ENCODE measurements at places on chromosomes 12 and 14. TPM values are rescaled to one million over a fixed set of nuclear protein-coding genes. Genes with fewer than 3 reads are reported as not detected.

ART4 gene
- 5.7 TPM for total RNA-seq

CHFR gene
- 50.2 TPM for total RNA-seq

CCDC175 gene
- total RNA-seq = not detected

LAG3 gene
- total RNA-seq = 1.5 TPM

RNASE1 gene
- total RNA-seq = 888 TPM

SERPINA10 gene
- not detected for total RNA-seq

LRRIQ1 gene
- total RNA-seq = 0.67 TPM

OVCH1 gene
- 2.0 TPM for total RNA-seq

IAPP gene
- not detected for total RNA-seq

DNA sequence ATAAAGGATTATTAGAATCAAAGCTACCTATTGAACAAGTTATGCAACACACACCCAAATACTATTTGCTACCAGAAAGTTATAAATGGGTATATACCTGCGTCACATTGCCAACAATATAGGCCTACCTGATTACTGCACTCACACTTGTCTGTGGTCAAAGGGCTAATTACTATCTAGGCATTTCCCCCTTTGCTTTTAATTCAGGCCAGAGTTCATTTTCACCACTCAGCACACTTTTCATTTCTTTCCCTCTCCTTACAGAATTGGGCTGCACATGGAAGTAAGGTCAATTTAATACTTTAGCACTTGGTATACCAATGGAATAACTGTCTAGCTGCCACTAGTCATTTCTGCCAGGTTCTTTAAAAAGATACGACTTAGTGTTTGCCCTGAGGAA lies 1.7 kb downstream of the SOS2 start:
- DNase-seq = no peak

GRCh38 chr12:188910-189621 lies 24.9 kb downstream of the SLC6A12 start:
- peak; percentile 80 for DNase-seq

DNA sequence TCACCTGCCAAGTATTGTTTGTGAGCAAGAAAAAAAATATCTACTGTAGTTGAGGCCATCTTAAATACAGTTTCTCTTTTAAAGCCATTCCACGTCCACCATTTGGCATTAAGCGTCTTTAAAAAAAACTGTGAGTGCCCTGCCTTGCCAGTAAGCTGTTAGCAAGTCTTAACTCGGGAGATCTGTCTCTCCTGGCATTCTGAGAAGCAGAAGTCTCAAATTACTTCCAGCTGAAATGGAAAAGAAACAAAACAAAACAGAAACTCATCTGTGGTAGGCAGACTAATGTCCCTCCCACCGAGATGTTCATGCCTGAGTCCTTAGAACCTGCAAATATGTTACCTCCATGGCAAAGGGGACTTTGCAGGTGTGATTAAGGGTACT lies 126.2 kb downstream of the CRADD start:
- DNase-seq = no peak

GRCh38 chr14:105483300-105484068 lies 3.2 kb upstream of the CRIP1 start:
- DNase-seq = no peak

- DNase-seq = no peak
Observed at GRCh38 chr14:30573226-30573814, 14.4 kb downstream of the G2E3 start.

- DNase-seq = no peak
Observed at GRCh38 chr12:72288911-72289310, 16.7 kb downstream of the TRHDE start.

DNA sequence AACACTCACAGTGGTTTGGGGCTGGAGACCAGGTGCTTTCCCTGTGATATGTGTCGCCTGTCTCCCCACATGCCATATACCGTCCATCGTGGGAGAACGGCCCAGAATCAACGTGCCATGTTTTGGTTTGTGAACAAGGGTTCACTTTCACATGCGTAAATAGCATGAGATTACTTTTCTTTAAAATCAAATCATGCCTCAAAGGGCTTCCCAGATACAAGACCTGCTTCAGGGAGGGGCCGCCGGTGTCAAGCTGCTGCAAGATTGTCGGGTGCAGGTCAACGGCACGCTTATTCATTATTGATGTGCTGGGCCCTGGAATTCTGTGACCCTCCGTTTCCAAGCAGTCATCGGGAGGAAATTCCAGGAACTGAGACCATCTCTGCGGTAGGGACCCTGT lies 145.2 kb upstream of the RTL1 start:
- DNase-seq = no peak

GRCh38 chr12:19909418-19909817 lies 458.9 kb upstream of the PDE3A start:
- no peak for DNase-seq

DNA sequence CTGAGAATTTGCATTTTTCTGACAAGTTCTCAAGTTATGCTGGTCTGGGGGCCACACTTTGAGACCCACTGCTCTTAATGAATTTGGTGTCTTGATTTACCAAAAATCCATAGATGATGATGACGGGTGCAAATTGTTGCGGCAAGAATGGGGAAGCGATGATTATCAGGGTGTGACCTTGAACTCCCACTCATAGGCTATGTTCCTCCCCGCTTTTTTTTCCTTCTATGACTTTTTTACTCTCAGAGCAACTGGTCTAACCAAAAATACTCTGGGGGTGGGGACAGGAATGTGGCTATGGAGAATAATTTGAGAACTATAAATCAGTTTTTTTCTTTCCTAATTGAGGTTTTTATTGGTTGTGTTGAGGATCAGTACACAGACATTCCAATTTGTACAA lies 83.6 kb downstream of the PPFIBP1 start:
- DNase-seq = no peak

DNA sequence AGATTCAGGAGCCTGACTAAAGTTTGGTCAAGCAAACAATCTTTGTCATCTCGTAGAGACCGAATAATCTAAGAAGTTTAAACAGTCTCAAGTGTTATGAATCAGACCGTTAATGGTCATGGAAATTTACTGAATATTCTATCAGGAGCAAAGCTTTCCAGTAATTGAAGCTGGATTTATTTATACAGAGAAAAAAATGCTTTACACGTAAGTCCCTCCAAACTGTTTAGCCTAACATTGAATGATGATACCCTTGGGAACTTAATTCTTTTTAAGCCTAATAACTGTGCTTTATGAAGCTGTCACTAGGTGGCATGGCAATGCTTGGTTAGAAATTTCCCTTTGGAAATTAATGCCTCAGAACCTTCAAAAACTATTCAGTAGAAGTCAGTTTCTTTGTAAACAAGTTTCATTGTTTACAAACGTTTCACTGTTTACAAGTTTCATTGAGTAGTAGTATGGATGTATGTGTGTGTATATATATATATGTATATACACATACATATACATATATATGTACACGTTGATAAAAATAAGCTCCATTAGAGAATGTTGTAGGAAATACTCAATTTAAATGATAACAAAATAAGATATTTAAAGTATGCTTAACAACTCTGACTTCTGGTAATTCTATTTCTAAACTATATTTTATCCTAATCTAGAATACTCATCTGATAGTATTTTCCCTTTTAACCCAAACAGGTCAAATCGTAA lies 32.1 kb downstream of the DEPDC4 start:
- DNase-seq = no peak

DNA sequence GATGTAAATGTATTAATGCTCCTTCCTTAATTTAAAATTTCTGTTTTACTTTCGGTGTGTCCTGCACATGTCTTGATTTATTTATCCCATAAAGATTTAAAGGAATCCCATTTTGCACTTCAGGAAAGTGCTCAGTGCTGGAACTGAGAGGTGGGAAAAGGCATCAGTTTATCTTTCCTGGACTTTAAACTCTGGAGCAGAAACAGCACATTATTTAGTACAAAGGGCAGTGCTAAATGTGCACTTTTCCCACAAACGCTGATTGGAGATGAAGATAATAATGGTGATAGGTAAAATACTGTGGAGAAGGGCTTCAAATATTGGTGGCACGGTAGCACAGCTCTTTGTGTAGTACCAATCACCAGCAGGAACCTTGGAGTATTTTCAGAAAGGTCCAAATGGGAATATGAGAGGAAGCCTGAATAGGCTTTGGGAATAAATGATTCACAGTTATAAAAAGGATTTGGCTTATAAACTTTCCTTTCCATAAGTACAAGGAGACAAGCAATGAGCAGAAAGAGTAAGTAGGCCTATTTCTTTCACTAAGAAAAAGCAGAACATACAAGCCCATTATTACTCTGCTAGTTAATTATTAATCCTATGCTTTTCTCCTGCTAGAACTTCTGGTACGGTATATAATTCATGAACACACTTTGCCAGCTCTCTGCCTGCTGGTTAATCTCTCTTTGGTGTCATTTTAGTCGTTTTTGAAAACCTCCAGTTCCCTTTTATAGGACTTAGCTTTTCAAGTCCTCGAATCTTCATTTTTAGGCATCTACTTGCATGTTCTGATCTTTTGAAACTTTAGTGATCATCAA lies 58.3 kb downstream of the SLC15A5 start:
- DNase-seq = no peak

DNA sequence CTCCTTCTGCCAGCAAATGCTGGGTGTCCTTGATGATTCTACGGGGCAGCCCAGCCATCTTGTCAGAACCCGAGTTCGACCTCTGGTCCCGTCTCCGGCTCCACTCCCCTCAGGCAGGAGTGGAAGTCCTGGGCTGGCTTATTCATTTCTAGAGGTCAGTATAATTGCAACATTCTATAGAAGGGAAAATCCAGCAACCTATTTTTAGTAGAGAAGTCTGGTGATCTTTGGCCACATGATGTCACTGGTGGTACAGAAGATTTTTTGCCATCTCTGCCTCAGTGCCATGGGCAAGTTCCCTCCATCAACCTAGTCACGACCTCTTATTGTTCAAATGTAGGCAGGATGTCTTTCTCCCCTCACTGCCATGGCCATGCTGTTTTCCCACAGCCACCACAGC lies 22.4 kb downstream of the OR10G2 start:
- no peak for DNase-seq

DNA sequence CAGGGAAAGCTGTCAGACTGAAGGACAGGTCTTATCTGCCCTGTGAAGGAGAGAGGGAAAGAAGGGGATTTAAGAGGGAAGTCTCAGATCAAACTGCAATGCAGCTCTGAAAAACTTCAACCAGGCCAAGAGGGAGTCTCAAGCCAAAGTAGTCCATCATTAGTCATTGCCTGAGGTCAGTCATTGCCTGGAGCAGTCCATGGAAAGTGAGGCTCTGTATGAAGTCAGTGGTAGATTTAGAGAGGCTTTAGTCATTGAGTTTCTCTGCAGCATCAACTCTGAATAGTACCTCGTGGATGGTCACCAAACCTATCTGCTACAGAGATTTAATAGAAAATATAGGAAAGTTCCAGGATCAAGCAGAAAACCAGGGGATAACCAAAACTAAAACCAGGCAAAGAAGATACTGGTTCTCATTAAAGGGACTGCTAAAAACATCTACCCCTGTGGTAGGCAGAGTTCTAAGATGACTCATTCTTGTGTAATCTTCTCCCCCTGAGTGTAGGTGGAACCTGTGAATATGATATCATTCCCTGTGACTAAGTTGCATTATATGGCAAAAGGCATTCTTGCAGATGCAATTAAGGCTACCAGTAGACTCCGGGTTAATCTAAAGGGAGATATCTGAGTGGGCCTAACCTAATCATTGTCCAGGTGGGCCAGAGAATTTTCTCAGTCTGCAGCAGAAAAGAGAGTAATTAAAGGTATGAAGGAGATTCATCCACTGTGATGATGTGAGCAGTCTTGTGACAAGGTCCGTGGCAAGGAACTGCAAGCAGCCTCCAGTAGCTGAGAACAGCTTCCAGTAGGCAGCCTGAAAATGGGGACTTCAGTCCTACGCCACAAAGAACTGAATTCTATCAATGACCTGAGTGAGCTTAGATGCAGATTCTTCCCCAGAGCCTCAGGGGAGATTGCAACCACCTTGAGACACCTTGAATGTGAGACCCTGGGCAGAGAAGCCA lies 123.1 kb downstream of the GALC start:
- no peak for DNase-seq

DNA sequence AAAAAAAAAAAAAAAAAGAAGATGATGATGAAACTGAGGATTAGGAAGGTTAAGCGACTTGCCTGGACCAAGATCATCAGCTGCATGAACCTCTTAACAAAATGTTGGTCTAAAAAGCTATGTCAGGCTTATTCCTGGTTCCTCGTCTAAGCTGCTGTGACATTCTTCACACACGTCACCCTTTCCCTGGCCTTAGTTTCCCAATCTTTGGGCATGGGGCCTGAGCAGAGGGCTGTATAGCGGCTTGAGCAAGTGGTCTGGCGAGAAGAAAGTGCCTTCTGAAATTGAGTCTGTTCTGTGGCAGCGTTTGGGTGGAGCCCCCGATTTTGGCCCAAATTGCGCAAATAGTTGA lies 58.7 kb upstream of the CCND2 start:
- DNase-seq = no peak

DNA sequence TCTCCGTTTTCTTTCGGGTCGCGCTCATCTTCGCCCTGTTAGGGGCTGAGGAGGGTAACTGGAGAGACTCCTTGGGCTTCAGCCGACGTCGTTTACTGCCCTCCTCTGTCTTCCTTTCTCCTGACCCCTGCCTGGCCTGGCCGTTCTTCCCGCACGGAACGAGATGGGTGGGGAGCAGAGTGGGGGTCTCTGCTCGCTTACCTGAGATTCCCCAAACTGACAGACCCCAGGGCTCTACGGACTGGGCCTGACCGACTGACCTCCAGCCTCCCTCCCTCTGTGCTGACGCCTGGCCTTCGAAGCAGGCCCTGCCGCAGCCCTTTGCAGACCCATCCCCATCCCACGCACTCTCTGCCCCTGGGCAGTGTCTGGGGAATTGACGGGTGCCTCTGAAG lies 439 bp downstream of the GOLGA5 start:
- no peak for DNase-seq

- DNase-seq = no peak
Observed at GRCh38 chr14:36975834-36976233, 196.6 kb downstream of the SLC25A21 start.

GRCh38 chr12:52675301-52675701 lies 4.9 kb downstream of the KRT1 start:
- DNase-seq = no peak

DNA sequence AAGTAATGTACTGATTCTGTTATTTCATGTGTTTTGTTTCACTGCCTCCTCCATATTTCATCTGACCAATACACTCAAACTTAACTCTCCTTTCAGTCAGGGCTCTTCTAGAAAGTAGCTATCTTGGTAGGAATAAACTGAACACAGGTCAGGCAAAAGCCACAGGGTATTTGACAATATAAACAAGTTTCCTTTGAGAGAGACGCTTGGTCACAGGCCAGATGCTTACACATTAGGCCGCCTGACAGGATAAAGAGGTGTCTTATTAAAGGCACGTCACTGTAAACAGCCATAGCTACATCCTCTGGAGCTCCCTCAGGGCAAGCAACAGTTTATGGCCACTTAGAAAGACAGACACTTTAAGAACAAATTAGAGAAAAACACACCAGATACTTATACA lies 607.5 kb downstream of the SLC6A15 start:
- DNase-seq = no peak

- DNase-seq = no peak
Observed at GRCh38 chr14:64191756-64192155, 102.4 kb downstream of the ESR2 start.

DNA sequence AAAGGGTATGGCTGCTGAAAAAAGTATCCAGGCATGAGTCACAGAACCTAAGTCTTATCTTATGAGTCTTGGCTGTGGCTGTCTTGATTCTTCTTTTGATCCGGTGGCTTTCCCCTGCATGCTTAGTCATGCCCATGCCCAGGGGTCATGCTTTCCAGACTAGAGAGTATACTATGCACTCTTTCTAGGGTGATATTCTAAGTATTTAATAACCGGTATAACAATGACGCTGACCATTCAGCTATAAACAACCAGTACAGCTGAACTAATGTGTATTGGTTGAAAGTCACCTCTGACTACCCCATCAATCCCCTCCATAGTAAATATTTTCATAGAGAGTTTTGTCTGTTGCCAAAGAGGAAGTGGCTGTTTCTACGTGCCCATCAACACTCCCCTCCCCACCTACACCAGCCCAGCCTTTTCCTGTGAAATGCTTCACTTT lies 34.7 kb upstream of the NRXN3 start:
- no peak for DNase-seq

All from upper lobe of right lung (tissue), 1 donor.